ENCODE measurements at places on chromosomes 1 and 21.

- no peak for DNase-seq
These were observed 21.3 kb upstream of the ATF3 start for GRCh38 chr1:212587016-212587887.

GRCh38 chr1:42923367-42924081 is 35.1 kb downstream of the SLC2A1 start:
- no peak for DNase-seq

GRCh38 chr1:210696709-210697108 is 368.0 kb downstream of the HHAT start:
- no peak for DNase-seq

DNA sequence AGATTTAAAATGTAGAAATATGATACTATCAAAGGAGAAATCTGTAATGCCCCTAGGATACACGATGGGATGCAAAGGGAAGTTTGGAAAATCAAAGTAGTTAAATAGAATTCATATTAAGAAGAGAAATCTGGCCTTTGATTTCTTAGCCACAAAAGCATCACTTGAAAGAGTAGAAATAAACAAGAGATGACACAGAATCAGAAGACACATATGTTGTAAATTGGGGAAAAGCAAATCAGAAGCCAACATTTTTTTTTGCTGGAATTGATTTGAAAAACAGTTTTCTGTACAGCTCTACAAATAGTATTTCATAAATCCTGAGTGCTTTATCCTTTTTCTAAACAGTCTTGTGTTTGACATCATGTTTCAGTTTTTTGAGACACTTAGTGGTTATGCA is 12.4 kb upstream of the TNFSF18 start:
- no peak for DNase-seq

DNA sequence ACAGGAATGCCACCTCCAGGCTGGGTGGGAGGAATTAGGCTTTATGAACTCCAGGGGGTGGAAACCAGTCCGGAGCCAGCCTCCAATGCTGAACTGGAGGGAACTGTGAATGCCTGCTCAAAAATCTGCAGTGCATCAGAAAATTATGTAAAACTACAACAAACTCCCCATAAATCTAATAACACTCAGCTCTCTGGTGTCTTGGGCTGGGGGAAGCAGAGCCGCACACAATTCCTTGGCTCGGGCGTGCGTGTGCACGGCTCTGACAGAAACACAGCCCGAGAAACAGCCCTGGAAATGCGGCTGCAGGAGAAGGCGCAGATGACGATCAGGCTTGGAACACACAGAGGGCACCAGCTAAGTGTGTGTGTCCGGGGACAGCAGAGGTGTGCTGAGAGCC is 127.6 kb upstream of the VAMP3 start:
- DNase-seq = no peak

GRCh38 chr1:247102381-247102780 is 1.8 kb downstream of the ZNF669 start:
- no peak for DNase-seq

- no peak for DNase-seq
These were observed 1.9 kb upstream of the SAMSN1 start for GRCh38 chr21:14547834-14548513.

DNA sequence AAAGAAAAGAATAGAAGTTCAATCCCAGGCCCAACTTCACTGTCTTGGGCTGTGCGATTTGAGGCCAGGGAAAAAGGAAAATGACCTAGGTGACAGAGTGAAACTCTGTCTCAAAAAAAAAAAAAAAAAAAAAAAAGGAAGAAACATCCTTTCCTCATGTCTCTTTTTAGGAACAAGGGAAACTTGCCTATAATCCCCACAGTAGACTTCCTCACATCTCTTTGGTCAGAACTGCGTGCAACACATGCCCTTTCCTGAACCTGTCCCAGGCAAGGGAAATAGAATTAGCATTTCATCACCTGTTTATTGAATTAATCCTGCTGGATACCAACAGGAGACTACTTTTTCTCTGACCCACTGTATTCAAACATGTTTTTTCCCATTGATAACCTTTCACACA is 2.3 kb downstream of the DCST1 start:
- no peak for DNase-seq

- no peak for DNase-seq
These were observed 23.0 kb downstream of the CHD5 start for GRCh38 chr1:6157132-6157527.

DNA sequence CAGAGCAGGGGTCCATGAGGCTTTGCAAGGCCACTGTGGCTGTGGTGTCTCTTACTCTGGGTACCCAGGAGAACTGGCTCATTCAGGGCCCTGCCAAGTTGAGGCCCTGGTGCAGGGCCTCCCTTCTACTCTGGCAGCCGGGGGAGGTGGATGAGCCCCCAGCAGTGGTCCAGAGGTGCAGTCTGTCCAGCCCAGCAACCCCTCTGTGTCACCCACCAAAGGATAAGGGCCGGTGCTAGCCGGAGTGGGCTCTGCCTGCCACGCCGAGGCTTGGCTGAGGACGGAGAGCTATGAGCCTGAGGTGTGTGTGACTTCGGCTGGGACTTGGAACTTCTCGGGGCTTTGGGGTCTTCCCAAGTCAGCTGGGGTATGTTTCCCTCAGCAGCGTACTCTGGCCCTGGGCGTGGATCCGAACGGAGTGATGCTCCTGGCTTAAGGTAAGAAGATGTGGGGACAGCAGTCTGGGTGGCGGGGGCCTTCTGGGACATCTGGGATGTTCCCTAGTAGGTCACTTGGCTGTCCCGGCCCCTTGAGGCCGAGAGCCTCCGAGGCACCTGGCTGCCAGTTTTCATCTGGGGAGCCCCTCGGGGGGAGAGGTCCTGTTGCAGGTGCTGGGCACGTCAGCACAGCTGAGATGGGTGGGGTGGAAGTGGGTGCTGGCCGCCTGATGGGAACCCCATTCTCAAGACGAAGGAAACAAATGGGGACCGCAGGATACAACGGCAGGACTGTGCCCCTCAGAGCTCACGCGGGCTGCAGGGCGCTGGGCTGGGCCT is 25.9 kb downstream of the RUNX3 start:
- peak; percentile 12 for DNase-seq

GRCh38 chr1:70778056-70778762 is 269.4 kb downstream of the PTGER3 start:
- no peak for DNase-seq

DNA sequence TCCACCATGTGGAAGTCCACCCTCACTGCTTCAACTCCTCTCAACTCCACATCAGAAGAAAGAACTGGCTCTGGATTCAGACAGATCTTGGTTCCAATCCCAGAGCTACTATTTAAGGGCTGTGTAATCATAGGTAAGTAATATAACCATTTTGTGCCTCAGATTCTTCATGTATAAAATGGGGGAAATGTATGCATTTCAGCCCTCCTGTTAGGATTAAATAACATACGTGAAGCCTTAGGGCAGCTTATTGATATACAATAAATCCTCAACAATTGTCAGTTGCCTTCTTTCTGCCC is 23.3 kb downstream of the OTUD7B start:
- DNase-seq = no peak

GRCh38 chr1:10890491-10891071 is 94.1 kb upstream of the CASZ1 start:
- no peak for DNase-seq

- no peak for DNase-seq
These were observed 697 bp downstream of the SLC22A15 start for GRCh38 chr1:115976921-115977498.

- DNase-seq = no peak
These were observed at the start of gene MIXL1 for GRCh38 chr1:226223157-226223785. Gene MIXL1, plus strand, starts transcription at chr1:226223664. Its CDS starts 18 bp downstream, at chr1:226223682.

DNA sequence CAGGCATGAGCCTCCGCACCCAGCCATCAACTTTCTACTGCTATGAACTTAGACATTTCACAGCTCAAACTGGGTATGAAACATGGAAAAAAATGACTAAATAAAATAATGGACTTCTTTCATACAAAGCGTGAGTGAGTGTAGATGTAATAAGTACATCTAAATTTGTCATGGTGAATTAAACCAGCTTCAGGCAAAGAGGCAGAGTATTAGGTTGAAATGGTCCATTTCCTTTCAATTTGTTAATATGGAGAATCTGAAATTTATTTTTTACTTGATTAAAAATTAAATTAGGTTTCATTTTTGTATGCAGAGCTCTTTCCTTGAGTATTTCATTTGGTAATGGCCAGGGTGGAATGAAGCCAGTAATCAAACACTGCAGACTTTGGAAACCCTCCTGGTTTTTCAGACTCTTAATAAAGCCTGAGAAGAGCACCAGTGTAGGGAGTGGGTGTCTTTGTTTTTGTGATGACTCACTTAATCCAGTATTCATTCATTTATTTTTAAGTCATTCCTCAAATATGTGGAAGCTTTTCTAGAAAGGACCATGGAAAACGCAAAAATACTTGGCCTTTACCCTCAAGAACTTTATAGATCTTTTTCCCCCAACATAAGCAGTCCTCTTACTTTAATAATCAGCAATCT is 49.2 kb downstream of the ALG14 start:
- DNase-seq = no peak

DNA sequence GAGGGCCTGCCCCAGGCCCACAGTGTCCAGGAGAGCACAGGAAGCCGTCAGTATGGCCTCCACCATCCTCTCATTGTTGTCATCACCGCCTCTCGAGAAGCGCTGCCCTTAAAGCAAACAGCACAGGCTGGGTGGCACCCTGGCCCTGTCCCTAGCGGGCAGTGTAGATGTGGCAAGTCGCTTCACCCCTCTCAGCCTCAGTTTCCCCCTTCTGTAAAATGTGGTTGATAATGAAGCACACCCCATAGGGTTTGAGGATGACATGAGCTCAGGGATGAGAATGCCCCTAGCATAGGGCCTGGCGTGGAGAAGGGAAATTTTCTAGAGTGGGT is 13.4 kb downstream of the PLA2G2F start:
- no peak for DNase-seq
